BJ (cell line): ENCODE measurements at places on chromosomes 7 and 10. TPM values are rescaled to one million over a fixed set of nuclear protein-coding genes. Genes with fewer than 3 reads are reported as not detected.

- DNase-seq: no peak
Measured at GRCh38 chr10:5482016-5482415, 17.4 kb downstream of the CALML5 start.

- no peak for DNase-seq
Measured at GRCh38 chr10:35637462-35637861, 4.6 kb downstream of the FZD8 start.

DNA sequence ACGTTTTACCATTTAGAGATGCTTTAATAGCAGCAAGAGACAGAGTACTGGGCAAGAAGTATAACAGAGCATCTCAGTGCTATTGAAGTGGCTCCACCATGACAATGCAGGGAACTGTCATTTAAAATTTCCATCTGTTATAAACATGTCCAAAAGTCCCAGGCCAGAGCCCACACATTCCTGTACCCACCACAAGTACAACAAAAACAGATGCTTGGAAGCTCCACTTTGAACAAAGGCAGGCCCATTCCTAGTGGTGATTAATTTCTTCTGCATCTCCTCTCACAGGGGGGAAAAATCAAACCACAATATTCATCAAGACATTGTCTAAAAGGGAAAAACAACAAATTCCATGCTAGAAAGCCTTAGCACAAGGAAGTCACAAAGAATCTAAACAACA lies 627.9 kb downstream of the PARD3 start:
- DNase-seq: peak; percentile 57

The TRPV5 gene
- polyA plus RNA-seq: 0.04 TPM in 1 of 2 replicates, not detected in the other

The GFRA1 gene
- 25.9 and 41.6 TPM in 2 replicates for polyA plus RNA-seq

The CDHR1 gene
- not detected in 2 replicates for polyA plus RNA-seq
